ENCODE measurements at places on chromosomes 2 and 18.

DNA sequence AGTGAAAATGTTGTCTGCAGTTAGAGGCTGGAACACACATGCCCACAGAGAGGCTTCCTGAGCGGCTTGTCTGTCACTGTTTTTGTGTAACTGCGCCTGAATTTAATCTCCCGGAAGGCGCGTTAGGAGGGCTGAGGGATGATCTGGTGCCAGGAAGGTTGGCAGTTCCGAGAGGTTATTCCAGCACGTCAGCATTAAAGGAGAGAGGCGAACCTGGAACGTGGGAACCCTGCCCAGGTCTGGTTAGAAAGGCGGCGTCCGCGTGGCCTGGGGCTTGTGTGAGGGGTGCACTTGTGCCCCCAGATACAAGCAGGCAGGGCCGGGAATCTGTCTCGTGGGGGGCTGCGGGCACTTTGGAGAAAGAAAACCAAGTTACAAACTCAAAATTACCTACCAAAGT lies 75.3 kb downstream of the NFATC1 start:
- no peak for DNase-seq

GRCh38 chr18:48815581-48816324 lies 135.0 kb downstream of the SMAD7 start:
- DNase-seq, result no peak

DNA sequence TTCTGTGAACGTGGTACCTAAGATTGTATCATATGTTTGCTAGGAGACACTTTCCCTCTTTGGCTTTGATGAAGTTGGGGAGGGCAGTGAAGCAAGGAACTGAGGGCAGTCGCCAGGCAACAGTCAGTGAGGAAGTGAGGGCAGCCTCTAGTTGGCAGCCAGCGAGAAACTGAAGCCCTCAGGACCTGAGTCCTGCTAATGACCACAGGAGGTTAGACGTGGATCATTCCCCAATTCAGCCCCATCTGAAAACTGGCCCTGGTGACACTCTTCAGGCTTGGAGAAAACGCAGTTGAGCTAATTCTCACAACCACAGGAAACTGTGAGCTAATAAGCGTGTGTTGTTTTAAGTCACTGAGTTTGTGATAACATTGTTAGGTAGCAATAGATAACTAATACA lies 84.5 kb upstream of the REG3G start:
- no peak for DNase-seq

DNA sequence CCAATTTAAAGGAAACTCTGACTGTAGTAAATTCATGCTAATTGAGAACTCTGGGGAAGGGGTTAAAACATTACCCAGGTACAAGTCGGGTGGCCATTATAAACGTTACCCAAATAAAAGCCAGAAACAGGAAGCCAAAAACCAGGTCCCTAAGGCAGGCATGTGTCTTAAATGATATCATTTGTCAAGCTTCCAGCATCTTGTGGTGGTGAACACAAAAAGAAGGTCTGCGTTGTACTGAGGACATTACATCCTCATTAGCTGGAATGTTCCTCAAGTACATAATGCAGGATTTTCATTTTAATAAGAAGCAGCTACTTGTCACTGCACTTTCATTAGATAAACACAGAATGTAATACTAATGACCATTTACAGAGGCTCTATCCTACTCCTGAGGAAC lies 10.9 kb downstream of the PTGR3 start:
- DNase-seq, result no peak

GRCh38 chr2:43262951-43263350 lies 36.5 kb upstream of the ZFP36L2 start:
- DNase-seq, result no peak
